ENCODE measurements at places on chromosomes 6 and 20.

- no peak for DNase-seq
Observed at GRCh38 chr20:16752082-16752481, 3.9 kb downstream of the OTOR start.

- DNase-seq: no peak
Observed at GRCh38 chr20:32449057-32449889, 91.1 kb downstream of the ASXL1 start.

DNA sequence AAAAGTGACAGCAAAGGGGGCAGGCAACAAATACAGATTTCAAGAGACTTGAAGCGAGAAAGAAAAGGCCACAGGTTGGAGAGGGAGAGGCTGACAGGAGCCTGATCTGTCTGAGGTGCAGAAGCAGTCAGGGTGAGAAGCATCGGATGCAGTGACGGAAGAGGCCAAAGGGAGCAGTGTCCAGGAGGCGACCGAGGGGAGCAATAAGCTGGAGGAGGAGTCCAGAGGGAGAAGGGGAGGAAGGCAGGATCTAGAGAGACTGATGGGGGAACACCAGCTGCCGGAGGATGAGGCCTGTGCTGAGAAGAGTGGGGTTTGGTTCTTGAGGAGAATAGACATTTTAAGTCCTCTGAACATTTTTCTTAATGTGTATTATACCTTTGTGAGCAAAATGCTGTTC lies 23.8 kb downstream of the FARS2 start:
- no peak for DNase-seq

- DNase-seq: peak; percentile 54
Observed at GRCh38 chr20:44215125-44215524, 4.6 kb upstream of the OSER1 start.

- DNase-seq: peak; percentile 70
Observed at GRCh38 chr6:157756708-157757429, 66.2 kb upstream of the SNX9 start.

GRCh38 chr6:72140795-72141194 lies 254.4 kb downstream of the RIMS1 start:
- no peak for DNase-seq

GRCh38 chr6:161379834-161380582 lies 106.1 kb upstream of the AGPAT4 start:
- no peak for DNase-seq

GRCh38 chr20:11484479-11484878 lies 433.2 kb upstream of the BTBD3 start:
- DNase-seq: no peak

GRCh38 chr6:169997930-169998218 lies 246.5 kb downstream of the ERMARD start:
- no peak for DNase-seq

DNA sequence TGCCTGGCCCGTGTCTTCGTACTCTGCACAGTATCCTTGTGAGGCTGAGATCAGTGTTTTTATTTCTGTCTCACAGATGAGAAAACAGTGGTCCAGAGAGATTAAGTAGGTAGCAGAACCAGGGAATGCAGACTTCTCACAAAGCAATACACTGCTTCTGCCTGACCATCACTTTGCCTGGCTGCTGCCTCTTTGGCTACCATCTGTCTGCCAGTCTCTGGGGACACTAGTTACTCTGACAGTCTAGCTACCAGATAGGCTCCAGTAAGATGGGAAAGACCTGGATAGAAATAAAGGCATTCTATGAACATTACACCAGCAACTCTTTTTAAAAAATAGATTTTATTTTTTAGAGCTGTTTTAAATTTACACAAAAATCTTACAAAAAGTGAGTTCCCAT lies 96.9 kb downstream of the PHACTR3 start:
- no peak for DNase-seq

GRCh38 chr6:21259660-21260059 lies 333.9 kb upstream of the SOX4 start:
- no peak for DNase-seq

GRCh38 chr20:9228774-9229450 lies 160.0 kb downstream of the PLCB4 start:
- DNase-seq: no peak

- DNase-seq: no peak
Observed at GRCh38 chr20:24589815-24590177, 120.4 kb downstream of the SYNDIG1 start.

- DNase-seq: no peak
Observed at GRCh38 chr6:44002593-44003344, 124.5 kb downstream of the MRPL14 start.

DNA sequence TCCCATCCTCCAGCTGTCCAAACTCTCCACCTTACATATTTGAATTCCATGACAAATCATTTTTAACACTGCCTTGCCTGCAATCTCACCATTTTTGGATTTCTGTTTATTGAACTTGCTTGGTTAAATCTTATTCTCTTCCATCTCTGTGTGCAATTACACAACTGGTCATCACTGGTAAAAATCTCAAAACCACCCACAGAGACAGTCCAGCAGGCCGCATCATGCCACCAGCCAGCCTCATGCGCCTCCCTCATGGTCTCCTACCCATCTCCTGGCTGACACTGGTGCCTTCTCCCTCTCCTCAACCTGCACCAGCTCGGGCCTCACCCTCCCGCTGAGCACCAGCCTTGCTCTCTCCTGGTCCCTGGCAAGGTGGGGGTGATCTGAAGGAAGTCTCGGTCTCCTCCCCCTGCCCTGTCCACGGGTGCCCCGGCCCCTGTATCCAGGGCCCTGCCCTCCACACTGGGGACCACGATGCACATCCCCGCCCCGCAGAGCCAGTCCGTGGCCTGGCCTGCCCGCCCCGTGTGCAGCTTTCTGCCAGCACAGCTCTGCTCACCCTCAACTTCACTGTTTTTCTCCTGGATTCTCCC lies 92.0 kb downstream of the THBS2 start:
- no peak for DNase-seq

- DNase-seq: peak; percentile 13
Observed at GRCh38 chr20:12012241-12013222, 94.8 kb downstream of the BTBD3 start.

DNA sequence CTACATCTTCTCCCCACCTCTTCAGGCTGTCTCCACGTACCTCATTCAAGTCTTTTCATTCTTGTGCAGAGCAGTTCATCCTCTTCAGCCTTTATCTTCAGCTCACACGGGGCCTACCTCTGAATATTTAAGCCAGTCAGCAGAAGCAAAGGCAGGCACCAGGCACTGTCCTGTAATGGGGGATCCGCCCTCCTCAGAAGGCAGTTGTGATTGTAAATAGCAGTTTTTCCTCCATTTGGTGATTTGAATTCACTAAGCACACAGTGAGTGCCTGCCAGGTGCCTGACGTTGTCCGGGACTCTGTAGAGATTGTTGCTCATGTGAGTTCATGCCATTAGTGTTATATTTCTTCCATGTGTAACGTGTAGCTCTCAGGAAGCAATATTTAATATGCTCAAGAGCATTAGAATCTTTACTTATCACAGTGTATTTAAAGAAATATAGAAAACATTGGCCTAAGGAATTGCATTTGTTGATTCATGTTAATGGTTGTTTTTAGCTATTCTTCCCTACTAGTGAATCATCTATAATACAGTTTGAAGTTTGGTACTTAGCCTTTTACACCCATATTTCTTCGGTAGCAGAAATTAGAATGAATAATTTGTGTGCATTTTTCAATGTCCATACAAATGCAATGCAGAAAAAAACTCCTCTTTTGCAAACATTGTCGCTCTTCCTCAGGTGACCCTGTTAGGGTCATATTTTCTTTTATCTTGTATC lies 17.9 kb downstream of the BPHL start:
- no peak for DNase-seq

GRCh38 chr6:122647765-122648164 lies 37.6 kb downstream of the PKIB start:
- no peak for DNase-seq

GRCh38 chr6:125357515-125358256 lies 55.9 kb upstream of the HDDC2 start:
- no peak for DNase-seq

GRCh38 chr20:62133051-62133845 lies 9.9 kb downstream of the PSMA7 start:
- DNase-seq: no peak

- DNase-seq: no peak
Observed at GRCh38 chr6:141077355-141078333, 1055.1 kb upstream of the GJE1 start.

GRCh38 chr20:64100946-64101688 lies 6.2 kb downstream of the NPBWR2 start:
- no peak for DNase-seq

DNA sequence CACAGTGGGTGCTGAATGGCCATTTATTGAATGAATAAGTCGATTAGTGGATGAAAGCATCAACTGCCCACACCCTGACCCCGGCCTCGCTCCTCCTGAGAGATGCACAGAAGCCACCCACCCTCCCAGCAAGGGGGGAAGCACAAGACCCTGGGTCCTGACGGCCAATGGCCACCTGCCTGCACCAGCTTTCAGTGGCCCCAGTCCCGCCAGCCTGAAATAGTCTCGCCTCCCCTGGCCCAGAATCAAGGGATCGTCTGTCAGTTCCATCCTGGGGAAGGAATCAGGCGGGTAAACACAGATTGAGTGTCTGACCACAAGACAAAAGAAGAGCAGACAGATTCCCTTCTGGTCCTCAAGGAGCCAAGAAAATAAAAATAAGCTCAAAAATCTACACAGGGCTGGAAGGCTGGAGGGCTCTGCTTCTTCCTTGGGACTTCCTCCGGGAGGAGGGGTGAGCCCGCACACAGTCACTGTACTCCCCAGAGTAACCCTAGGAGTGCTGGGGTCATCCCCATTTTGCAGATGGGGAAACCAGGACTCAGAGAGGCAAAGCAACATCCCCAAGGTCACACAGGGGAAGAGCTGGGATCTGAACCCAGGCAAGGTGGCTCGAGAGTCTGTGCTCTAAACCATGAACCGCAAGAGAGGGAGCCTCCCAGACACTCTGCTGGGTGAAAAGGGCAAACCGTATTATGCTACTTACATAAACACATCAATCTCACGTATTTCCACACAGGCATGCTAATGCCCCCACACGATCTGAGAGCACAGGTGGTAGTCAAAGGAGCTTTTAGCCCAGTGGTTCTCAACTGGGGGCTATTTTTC lies 7.8 kb downstream of the PREX1 start:
- DNase-seq: no peak

GRCh38 chr20:52340036-52340634 lies 148.6 kb upstream of the ZFP64 start:
- DNase-seq: no peak

DNA sequence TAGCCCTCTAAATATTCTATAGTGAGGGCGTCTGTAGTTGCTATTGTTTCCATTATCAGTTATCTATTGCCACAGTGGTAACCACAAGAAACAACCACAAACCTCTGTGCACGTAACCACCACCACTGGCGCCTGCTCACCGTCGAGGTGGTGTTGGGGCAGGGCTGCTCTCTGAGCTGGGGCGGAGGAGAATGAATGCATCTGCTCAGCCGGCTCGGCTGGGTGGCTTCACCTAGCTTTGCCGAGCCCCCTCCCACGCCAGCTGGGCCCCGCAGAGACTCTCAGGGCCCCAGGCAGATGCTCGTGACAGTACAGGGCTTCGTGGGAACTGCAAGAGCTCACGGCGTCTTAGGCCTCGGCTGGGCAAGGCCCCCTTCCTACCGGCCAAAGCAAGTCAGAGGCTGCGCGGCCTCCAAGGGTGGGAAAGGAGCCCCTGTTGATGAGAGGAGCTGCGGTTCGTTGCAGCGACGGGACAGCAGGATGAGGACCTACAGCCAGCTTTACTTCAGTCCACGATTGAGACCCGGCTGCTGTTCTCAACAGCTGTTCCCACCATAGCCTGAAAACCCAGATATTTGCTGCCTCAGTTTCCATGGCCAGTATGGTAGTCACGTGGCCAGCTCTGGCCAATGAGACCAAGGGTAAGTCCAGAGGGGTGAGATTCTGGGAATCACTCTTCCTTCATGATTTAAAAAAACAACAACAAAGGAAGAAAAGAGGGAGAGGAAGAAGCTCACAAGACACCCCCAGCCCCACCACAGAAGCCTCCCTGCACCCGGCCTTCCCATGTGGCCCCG lies 120.2 kb upstream of the AFDN start:
- DNase-seq: no peak

- no peak for DNase-seq
Observed at GRCh38 chr6:98821756-98822405, 12.5 kb upstream of the POU3F2 start.

DNA sequence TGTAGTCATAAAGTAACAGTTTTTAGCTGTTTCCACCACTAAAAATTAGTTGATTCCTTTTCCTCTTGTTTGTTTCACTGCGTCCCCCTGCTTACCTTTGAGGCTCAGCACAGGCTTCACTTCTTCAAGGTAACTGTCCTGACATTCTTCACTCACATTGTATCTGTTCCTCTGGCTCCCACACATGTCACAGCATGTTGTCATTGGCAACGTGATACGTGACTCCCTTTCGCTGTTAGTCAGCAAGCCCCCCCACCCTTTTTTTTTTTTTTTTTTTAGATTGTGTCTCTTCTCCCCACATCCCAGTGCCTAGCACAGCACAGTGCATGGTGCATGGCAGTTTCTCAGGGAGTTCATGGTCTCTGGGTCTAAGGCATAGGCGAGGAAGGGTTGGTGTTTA lies 13.3 kb downstream of the VAPB start:
- DNase-seq: no peak

GRCh38 chr20:17693444-17694001 lies 6.2 kb upstream of the BANF2 start:
- no peak for DNase-seq

GRCh38 chr6:52285177-52286068 lies 881 bp upstream of the MCM3 start:
- peak; percentile 50 for DNase-seq

DNA sequence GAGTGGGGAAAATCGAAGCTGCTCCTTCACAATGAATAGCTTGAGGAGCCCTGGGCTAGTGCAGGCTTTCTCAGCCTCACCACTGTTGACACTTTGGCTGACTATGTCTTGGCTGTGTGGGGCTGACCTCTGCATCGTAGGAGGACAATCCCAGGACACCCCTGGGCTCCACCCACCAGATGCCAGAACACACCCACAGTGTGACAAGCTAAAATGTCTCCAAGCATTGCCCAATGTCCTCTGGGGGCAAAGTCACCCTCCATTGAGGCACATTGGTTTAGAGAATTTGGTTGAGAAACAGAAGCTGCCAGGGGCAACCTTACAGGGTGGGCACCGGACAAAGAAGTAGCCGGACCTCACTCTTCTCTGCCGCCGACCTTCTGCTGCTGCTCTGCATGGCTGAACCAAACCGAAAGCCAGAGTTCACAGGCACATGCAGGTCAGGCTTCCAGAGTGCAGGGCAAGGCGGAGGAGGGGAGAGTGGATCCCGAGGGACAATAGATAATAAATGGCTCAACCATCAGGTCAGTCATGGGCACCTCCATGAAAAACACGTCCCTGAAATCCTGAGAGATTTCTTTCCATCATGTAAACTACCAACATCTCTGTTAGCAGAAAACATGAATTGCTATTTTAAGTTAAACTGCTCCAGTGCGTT lies 189.0 kb downstream of the LRFN2 start:
- no peak for DNase-seq

DNA sequence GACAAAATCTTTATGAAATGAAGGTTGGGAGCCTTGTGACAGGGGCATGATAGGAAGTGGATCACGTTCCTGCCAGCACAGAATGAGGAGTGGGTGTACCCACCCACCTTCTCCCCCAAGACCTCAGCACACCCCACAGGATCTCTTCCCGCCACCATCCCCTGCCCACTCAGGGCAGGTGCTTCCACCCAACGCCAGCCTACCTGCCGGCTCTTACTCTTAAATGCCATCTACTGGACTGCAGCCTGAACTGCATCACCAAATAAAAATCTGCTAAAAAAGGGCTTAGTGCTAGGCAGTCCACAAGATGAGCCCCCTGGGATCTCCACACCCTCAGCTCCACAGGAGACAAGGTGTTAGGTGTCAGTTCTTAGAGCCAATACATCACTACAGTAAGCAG lies 20.6 kb downstream of the DTNBP1 start:
- no peak for DNase-seq

- DNase-seq: no peak
Observed at GRCh38 chr6:38259736-38260135, 380.0 kb downstream of the BTBD9 start.

Measured in fibroblast of the conjunctiva (primary cell).